ENCODE measurements at places on chromosomes 7 and 10. TPM values are rescaled to one million over a fixed set of nuclear protein-coding genes. Genes with fewer than 3 reads are reported as not detected.

DNA sequence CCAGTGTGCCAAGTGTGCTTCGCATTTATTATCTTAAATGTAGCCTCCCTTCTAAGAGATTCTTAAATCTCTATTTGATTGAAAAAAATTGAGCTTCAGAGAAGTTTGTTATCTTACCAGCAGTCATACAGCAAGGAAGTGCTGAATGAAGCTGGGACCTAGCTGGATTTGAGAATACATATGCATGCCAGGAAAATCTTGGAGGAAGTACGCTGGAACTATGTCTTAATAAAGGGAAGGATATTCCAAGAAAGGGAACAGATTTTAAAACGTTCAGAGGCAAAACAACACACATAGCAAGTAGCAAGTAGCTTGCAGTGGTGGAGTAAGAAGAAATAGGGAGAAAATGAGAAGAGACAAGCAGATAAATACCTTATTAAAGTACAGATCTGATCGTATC lies 1.5 kb downstream of the CFAP70 start:
- no peak for DNase-seq

DNA sequence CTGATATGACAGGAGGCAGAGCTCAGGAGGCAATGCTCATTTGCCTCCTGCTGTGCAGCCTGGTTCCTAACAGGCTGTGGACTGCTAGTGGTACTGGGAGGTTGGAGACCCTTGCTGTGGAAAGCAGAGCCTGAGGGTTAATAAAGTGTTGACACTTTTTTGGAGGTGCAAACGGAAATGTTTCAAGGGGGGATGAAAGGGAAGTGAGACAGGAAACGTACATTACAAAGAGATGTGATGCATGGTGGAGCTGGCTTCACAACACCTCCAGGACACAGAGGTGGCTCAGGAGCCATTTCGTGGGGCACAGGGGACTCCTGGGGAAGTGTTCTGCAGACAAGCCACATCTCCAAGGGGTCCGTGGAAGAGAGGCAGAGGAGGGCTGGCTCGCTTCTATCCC lies 137.6 kb upstream of the SVIL start:
- no peak for DNase-seq

GRCh38 chr10:59557052-59557451 lies 152.6 kb downstream of the SLC16A9 start:
- no peak for DNase-seq

- no peak for DNase-seq
These were observed 12.2 kb downstream of the DGKI start for GRCh38 chr7:137834552-137834951.

Gene MET
- 155 TPM for total RNA-seq

All from epithelial cell of proximal tubule (primary cell).